ENCODE measurements at places on chromosomes 7 and 10. TPM values are rescaled to one million over a fixed set of nuclear protein-coding genes. Genes with fewer than 3 reads are reported as not detected.

The CALHM1 gene
- total RNA-seq: not detected

The FAM25G gene
- 41.4 TPM for total RNA-seq

The ANKRD1 gene
- not detected for total RNA-seq

The FAM25A gene
- 755 TPM for total RNA-seq

The ITGA8 gene
- 1.6 TPM for total RNA-seq

The BMS1 gene
- 17.1 TPM for total RNA-seq

The OPN1SW gene
- total RNA-seq: not detected

The COL1A2 gene
- total RNA-seq: 263 TPM

The NRG3 gene
- total RNA-seq: 0.15 TPM

The ZNF425 gene
- total RNA-seq: 4.8 TPM

The MYL10 gene
- total RNA-seq: not detected

The GFRA1 gene
- total RNA-seq: 44.5 TPM

The GNG11 gene
- 4.6 TPM for total RNA-seq

The SPDYE2 gene
- not detected for total RNA-seq

The KNDC1 gene
- total RNA-seq: 0.57 TPM

The NUTM2E gene
- total RNA-seq: not detected

The NPC1L1 gene
- 0.10 TPM for total RNA-seq

The BTRC gene
- total RNA-seq: 23.0 TPM
